Left lung (tissue), 14 donors: ENCODE measurements at places on chromosomes 6 and 20. TPM values are rescaled to one million over a fixed set of nuclear protein-coding genes. Genes with fewer than 3 reads are reported as not detected.

DNA sequence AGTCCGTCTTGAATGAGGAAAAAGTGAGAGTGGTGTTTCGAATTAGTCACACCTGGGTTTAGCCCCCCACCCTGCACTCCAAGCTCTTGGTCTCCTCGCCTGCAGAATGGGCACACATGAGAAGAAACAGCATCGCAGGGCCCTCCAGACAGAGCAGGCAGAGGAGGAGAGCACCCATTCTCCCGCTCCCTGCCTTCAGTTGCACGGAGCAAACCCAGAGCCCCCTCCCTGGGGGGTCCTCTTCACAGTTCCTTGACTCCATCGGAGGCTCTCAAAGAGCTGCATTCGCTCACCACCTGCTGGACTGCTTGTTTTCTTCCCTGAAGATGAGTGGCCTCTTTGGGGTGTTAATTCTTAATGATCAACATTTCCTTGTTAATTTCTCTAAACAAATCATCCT lies 5.1 kb downstream of the CST7 start:
- no peak for DNase-seq

GRCh38 chr6:14051355-14051754 lies 66.2 kb upstream of the CD83 start:
- DNase-seq = no peak

DNA sequence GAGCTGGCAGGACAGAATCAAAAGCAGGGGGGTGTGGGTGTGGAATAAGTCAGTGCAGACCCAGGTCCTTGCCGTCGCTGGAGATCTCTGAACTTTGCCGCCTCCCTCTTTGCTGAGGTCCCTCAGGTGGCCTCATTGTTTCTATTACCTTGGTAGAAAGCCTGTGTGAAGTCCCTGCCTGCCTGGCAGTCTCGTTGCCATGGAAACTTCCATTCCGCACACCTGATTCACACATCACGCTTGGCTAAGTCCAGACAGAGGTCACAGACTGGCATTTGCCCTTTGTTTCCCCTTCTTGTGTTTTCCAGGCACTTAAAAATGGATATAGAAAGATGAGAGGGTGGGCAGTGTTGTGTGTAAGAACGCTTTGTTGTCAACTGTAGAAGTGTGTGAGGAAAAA lies 260.6 kb downstream of the PRL start:
- DNase-seq = no peak

DNA sequence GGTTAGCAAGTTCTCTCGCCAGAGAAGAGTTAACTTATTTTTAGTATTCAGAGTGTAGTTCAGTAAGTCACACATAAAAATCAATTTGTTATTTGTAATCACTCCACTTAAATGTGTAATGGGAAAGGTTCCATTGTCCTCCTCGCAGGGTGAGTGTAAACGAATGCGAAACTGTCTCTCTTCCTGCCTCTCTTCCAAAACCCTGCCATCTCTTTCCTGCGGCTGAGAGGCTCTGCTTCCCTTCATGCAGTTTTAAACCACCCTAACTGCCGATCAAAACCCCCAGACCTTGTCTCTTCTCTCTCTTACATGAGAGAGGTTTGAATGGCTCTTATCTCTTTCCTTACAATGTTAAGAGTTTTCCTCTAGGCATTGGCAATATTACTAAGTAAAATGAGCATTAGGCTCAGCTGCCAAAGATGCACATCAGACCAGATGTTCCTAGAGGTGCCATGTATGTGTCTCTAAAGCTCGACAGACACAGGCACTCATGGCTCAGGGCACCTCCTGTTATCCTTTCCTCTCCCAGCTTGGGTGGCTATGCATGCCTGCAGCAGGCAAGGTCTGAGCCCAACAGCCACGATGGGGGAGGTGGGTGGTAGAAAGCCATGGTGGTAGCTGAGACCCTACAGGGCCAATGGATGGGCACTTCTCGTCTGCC lies 91.2 kb downstream of the JARID2 start:
- no peak for DNase-seq

DNA sequence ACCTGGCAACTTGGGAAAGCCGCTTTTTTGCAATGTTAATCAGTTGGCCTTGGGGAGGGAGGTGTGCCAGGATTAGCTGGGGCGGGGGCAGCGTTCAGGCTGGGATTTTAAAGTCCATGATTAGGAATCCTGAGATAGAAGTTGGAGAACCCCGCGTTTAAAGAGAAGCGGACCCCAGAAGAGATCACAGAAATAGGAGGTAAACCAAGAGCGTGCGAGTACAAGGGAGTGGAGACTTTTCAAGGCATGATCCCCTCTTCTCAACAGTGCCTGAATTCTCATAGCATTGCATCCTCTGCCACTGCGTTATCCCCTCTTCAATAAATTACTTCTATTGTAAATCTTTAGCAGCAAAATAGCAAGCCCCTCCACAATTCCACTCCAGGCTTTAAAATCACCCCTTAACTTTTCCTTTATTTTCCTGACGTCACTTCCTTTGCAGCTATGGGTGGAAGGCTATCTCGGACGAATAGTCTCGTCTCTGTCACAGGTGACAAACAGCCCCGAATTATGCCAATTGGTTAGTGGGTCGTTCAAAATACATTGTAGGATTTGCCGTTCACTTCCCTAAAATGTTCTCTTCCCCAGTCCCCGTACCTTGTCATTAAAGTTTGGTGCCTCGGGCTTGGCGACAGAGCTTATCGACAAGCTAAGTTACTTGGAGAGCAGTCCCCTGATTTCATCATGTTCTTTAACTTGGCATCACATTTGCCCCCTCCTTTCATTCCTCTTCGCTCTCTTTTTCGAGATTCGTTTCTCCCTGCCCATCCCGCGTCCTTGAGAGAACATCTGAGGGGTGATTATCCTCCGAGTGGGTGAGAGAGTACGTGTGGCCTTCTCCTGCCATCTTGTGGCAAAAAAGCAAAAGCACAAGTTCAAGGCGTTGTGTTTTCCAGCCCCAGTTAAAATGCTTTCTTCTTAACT lies 17.1 kb downstream of the OR2B2 start:
- peak; percentile 91 for DNase-seq

DNA sequence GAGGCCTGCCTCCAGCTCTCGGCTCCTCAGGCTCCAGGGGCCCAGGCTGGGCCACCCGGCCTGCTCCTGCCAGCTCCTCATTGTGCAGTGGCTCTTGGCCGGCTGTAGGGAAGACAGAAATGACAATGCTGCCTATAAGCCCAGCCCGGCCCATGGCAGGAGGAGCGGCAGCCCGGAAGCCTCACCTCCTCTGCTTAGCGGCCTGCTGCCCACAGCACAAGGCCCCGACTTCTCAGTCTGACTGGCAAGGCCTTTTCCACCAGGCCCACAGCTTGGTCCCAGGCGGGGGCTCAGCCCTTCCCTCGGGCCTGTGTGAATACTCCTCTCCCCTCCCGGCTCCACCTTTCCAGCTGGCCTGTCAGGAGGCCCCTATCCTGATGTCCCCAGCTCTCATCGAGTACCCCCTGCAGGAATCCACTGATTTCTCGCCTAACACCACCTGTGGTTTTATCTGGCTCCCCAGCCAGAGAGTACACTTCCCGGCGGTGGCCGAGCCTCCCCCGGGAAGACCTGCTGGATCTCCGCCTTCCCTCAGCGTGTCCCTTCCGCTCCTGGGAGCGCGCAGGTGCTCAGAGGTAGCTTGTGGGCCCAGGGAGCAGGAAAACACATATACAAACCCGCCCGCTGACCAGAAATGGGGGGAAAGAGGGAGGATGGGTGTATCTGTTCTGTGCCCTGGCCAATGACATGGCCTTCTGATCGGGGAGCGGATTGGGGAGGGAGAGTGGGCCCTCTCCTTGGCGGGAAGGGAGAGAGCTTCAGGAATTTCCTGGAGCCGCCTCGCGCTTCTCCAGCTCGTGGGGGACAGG lies 963 bp downstream of the DDRGK1 start:
- DNase-seq = no peak

DNA sequence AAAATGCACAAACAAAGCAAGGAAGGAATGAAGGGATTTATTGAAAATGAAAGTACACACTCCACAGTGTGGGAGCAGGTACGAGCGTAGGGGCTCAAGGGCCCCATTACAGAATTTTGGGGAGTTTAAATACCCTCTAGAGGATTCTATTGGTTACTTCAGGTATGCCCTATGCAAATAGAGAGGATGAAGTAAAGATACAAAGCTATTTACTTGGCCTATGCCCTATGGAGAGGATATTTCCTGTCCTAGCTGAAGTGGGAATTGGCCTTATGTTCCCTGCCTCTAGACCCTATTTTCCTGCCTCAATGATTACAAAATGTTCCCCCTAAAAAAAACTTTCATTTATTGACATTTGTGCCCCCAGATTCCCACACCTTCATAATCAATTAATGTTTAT lies 59.7 kb upstream of the ASIP start:
- no peak for DNase-seq

GRCh38 chr20:3405139-3405538 lies 2.3 kb downstream of the DNAAF9 start:
- DNase-seq = no peak

GRCh38 chr6:97174471-97174870 lies 108.5 kb downstream of the MMS22L start:
- no peak for DNase-seq

- DNase-seq = no peak
These were observed 16.3 kb downstream of the GTSF1L start for GRCh38 chr20:43710370-43711044.

DNA sequence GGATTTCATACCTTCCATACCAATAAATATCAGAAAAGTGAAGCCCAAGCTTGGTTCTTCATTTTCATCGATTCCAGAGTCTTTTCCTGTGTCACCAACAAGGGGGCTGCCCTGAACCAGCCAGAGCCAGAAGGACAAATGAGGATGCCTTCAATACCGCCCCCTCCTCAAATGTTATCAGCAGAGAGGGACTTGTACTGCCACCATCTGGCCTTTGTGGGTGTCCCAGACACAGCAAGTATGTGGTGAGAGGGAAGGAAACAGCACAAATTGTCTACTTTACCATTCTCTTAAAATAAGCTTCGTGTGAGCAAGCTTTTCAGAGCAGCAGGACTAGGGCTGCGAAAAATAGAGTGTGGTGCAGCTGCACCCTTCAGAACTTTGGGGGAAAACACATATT lies 165.3 kb downstream of the SOBP start:
- no peak for DNase-seq

DNA sequence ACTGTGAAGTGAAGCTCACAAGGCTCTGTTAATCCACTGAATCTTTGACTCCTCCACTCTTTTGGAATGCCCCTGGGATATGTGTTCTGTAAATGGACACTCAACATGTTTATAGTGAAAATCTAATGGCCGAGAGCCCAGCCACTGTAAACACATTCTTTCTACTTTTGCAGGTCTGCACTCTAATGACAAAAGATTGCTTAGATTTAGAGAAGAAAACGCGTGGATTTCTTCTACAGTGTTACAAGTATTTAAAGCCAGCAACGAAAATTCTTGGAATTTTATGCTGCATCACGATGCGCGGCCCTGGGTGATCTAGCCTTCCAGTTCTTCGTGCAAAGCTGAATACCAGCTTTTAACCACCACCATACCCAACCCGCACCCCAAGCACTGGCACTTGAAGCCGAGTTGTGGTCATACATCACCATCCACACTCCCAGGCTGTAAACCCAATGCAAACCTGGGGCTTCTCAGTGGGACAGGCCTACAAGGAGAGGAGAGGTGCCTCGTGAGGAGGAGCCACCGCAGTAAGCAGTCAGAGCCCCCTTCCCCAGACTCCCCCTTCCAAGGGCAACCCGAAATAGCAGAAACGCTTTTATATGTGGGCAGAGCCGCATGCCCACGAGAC lies 3.7 kb upstream of the FOXO3 start:
- DNase-seq = peak; percentile 69

DNA sequence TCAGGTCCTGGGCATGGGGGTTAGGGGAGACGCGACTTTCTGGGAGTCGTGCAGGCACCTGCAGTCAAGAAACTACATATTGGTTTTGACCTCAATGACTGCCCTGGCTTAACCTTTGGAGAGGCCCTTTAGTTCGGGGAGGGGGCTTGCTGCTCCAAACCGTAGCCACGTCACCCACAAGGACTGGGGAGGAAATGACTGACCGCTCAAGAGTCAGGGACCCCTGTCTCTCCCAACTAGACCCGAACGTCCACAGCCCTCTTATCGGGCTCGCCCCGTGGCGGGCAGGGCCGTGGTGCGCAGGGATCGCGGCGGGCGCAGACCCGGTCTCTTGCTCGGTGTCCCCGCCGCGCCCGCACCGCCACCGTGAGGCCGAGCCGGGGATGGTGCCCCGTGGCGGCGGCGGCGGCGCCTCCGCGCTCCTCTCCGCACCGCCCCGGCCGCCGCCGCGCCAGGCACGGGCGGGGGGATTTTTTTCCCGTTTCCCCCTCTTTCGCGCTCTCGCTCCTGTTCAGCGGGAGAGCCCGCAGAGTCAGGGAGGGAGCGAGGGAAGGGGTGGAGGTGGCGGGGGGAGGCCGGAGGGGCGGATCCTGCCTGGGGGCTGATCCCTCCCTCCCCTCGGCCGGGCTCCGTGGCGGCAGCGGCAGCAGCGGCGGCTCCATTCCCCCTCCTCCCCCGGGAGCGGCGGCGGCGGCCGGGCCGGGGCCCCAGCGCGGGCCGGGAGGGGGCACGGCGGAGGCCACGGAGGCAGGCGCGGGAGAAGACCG lies at the start of gene BRPF3:
Gene BRPF3, plus strand, starts transcription at position 632 of the 767 bp plus-strand sequence. CDS start 3,579 bp downstream, outside the sequence.
- DNase-seq = peak; percentile 96

Gene VPS16
- total RNA-seq = 38.6 TPM

Gene MYL9
- 344 TPM for total RNA-seq

Gene SSTR4
- not detected for total RNA-seq

Gene AIF1
- 96.4 TPM for total RNA-seq

Gene FAM217A
- total RNA-seq = not detected
